ENCODE measurements at places on chromosomes 1 and 21. TPM values are rescaled to one million over a fixed set of nuclear protein-coding genes. Genes with fewer than 3 reads are reported as not detected.

Gene DENND2D
- 0.41 TPM for total RNA-seq

Gene DCAF6
- 79.9 TPM for total RNA-seq

Gene NOS1AP
- total RNA-seq: 2.4 TPM

Gene ZNF683
- not detected for total RNA-seq
